Activated naive CD4-positive, alpha-beta T cell (primary cell): ENCODE measurements at places on chromosomes 1 and 21.

DNA sequence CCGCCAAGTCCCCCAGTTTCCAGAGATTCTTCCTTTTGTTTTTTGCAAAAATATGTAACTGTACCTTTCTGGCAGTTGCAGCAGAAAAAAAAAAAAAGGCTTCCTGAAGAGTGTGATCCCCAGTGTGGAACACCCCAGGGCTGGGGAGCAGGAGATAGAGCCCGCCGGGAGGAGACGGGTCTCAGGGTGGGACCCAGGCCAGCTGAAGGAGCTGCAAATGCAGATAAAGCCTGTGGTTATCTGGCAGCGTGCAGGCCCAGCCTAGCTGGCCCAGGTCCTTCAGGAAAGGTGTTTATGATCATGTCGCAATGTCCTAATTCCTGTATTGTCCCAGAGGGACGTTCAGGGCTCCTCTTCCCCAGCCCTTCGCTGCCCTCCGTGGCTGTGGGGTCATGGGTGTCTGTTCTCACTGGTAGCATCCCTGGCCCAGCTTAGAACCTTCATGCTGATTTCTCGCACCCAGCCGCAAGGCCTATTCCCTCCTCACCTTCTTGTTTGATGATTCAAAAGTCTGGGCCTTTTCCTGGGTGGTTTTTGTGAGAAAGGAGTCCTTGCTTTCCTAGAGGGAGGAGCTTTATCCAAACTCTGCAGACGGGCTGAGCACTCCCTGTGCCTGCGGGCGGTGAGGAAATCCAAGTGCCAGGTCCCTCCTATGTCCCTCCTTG lies 26.2 kb downstream of the RNF187 start:
- DNase-seq, result no peak

- DNase-seq, result no peak
Measured at GRCh38 chr1:17654519-17654918, 100.6 kb upstream of the ACTL8 start.

DNA sequence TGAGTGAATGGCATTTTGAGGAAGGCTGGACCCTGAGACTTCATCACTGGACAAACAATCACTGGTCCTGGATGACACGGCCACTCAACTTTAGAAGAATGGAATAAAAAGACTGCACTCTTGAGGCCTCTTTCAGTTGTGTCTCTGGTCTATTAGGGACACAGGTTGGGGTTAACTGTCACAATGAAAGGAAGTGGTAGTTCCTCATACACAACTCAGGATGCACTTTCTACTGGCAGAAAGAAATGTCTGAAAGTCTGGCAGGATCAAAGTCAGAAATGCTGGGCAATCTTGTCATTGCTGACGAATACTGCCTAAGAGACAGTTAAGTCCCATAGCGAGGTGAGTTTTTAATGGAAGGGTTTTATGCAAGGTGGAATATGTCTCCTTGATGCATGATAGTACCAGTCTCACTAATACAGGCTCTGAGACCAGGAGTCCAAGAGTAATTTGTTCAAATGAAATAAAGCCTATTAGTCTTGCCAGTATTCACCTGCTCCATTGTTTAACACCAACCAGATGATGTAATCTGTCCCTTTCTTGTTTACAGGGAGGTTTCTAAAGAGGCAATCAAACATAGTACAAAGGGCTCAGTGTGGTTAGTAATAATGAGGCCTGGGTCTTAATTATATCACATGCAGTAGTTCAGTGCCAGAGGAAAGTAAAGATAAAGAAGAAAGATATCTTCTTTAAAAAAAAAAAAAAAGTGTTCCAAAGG lies 11.2 kb upstream of the RRP15 start:
- DNase-seq, result no peak

DNA sequence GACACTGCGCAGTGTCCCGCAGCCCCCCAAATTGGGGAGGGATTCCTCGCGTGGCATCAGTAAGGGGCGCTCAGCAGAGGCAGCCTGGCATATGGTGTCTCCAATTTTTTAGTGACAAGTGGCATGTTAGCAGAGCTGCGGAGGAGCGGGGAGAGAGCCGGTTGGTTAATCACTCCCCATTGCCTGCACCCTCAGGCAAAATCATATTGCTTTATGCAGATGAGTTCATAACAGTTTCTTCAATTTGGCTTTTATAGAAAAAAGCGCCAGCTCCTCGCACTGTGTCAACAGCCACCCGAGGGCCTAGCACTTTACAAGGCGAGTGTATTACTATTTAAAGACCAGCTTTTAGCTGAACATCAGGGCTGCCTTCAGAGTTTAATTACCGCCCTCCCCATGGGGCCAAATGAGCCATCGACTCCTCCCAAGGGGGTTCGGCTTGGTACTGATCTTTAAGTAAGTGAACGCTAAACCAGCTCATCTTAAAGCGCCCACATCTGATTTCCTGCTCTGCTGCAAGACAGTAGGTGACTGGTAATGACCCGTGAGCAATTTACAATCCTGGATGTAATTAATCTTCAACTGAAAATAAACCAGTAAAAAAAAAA lies 298.9 kb downstream of the DSCAM start:
- no peak for DNase-seq

DNA sequence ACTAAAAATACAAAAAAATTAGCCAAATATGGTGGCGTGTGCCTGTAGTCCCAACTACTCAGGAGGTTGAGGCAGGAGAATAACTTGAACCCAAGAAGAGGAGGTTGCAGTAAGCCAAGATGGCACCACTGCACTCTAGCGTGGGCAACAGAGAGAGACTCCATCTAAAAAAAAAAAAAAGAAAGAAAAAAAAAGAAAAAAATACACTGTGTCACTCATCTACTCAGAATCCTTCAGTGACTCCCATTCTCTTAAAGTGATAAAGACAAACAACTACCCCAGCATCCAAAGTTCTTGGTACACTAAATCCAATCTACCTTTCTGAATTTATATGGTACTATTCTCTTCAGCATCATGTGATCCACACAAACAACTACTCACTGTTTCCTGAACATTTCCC lies 40.2 kb upstream of the S1PR1 start:
- no peak for DNase-seq

- no peak for DNase-seq
Measured at GRCh38 chr21:14886001-14886400, 178.8 kb downstream of the NRIP1 start.

DNA sequence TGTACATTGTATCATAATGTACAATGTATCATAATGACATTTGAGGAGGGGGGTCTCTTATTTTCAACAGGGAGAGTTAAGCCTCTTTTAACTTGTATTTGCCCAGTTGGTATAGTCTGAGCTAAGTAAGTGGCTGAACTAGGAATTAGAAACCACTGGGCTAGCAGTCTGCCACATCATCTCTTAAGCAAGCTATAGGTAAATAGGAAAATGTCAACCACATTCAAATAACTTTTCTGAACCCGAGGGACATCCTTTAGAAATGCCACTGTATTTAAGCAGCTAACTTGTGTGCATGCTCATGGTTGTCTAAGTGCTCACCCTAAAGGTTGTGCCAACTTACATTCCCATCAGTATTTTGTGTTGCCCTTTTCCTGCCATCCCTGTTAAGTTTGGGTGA lies 35.5 kb upstream of the ASB17 start:
- no peak for DNase-seq

DNA sequence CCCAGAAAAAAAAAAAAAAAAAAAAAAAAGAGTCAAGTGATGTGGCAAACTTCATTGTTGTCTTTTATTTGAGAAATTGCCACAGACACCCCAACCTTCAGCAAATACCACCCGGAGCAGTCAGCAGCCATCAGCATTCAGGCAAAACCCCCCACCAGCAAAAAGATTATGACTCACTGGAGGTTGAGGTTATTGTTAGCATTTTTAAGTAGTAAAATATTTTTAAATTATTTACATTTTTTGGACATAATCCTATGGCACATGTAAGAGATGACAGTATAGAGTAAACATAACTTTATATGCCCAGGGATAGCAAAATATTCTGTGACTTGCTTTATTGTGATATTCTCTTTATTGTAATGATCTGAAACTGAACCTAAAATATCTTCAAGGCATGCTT lies 95.6 kb downstream of the CENPF start:
- DNase-seq, result no peak

- DNase-seq, result no peak
Measured at GRCh38 chr1:198030682-198031081, 113.5 kb downstream of the LHX9 start.

- DNase-seq, result no peak
Measured at GRCh38 chr1:160471253-160471652, 51.8 kb downstream of the SLAMF6 start.

GRCh38 chr21:37058261-37058660 lies 14.6 kb downstream of the PIGP start:
- no peak for DNase-seq

DNA sequence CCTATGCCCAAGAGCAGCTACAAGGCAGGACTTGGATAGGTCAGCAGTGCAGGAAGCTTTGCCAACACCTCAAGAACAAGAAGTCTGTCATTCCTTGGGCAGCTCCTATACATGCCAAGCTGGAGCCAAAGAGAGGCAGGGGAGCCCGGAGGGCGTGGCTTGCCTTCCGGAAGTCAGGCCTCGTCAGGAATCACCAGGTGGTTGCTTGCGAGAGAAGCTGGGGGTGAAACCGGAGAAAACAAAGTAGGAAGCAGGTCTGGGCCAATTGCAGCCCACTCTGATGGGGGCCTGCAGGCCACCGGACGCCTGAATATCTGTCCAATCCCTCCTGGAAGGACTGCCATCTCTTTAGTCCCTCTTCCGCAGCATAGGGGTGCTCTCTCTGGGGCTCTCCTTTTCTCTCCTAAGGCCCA lies 794 bp upstream of the FAM76A start:
- no peak for DNase-seq

DNA sequence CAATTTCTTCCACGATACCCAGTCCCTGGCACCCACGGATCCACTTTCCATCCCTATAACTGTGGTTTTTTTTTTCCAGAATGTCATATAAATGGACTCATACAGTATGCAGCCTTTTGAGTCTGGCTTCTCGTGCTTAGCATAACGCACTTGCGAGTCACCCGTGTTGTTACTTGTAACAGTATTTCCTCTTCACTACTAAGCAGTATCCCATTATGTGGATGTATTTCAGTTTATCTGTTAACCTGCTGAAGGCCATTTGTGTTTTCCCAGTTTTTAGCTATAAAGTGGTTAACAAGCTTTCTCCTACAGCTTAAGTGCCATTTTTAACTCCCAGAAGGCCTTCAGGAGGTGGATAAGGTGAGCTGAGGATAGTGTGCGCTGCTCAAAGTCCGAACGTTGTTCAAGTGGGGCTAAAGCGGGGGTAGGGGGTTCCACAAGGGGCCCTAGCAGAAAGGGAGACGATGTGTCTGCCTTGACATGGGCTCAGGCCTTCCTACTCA lies 829 bp downstream of the ADAR start:
- no peak for DNase-seq

- no peak for DNase-seq
Measured at GRCh38 chr1:227841096-227841495, 25.6 kb downstream of the PRSS38 start.

DNA sequence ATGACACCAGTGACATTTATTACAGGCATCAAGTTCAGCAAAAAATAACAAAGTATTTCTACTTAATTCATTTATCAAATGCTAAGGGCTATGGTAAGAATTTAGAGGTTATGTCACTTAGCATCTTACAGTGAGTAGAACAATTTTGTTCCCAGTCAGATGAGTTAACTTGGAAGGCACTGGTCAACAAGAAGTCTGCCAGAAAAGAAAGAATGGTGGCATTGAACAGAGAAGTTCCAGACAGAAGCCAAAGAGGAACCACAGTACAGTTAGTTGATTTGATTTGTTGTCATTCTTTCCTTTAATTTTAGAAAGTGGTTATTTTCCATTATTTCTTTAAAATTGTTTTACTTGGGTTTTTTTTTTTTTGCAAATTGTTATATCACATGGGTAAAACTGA lies 232.2 kb upstream of the PKN2 start:
- no peak for DNase-seq

GRCh38 chr1:97044159-97044760 lies 322.7 kb downstream of the PTBP2 start:
- no peak for DNase-seq

DNA sequence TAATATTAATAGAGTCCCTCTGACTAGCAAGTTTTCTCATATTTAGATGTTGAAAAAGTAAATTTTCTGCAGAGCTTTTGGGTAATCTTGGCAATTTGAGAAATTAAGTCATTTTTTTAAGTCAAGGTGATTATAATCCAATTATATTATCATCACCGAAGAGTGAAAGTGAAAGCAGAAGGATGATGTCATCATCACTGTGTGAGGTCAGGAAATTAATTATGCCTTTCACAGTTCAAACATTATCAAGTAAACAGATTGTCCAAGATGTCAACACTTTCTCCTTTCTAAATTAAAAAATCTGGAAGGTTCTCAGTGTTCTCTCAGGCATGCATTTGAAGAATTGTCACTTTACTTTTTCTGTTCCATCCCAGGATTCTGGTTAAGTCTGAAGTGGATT lies 296.0 kb downstream of the TBX15 start:
- no peak for DNase-seq

DNA sequence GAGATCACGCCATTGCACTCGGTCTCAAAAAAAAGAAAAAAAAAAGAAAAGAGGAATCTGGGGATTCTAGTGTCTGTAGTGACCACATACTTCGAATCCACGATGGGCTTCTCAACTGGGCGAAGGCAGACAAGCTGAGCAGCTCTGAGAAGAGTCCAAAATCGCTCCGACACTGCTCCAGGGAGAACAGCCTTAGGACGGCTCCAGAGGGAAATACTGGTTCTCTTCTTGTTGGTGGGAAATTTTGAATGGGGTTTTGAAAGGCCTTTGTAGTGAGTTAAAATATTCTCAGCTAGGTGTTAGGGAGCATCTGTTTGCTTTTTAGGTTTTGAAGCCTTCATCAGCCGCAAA lies 18.3 kb upstream of the HJV start:
- no peak for DNase-seq

DNA sequence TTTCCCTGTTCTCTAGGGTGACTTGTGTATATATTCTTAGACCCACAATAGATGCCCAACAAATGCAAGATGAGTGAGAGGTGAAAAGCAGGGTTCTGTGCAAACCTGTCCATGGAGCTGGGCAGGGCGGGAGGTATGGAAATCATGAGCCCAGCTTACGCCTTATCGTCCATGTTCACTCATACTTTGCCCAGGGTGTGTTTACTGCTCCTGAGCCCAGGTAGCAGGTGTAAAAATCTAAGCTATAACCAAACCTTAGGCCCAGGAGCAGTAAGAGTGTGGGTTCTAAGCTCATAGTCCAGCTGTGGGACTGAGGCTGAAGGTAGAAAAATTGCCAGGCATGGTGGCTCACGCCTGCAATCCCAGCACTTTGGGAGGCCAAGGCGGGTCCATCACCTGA lies 48.1 kb downstream of the CACNA1E start:
- DNase-seq, result no peak

- no peak for DNase-seq
Measured at GRCh38 chr1:71039661-71040262, 7.9 kb downstream of the PTGER3 start.

- DNase-seq, result no peak
Measured at GRCh38 chr1:67705735-67706453, 20.9 kb downstream of the GADD45A start.
